SK-N-DZ (cell line): ENCODE measurements at places on chromosomes 1 and 21.

GRCh38 chr1:237503292-237503691, 387.4 kb downstream of the ZP4 start:
- no peak for DNase-seq

DNA sequence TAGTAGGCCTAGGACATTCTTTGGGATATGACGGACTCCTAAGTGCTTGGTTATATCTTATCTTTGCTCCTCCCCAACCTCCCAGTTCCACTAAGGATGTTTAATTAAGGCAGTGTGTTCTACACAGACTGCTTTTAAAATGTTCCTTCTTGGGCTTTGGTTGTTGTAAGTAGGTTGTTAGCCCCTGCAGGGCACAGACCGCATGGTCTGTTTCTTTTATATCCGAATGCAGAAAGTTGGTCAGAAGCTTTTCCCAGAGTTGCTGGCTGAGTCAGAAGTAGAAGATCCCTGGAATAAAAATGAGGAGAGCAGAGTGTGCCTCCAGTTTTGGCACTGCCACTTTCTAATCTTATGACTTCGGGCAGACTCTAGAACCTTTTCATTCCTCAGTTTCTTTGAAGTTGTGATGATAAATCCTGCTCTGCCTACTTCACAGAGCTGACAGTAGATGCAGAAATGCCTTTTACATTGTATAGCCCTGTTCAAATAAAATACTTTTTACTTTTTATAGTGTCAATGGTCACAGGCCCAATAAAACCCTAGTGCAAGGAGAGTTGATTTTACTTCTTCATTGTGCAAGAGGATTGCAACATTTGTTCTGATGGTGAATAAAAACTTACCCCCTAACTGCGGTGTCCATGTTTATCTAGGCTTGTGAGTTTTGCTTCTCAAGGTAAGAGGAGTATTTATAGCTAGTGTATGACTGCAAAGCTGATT, 18.4 kb downstream of the FMN2 start:
- DNase-seq: no peak

GRCh38 chr1:74748960-74749359, 16.0 kb downstream of the TYW3 start:
- no peak for DNase-seq

DNA sequence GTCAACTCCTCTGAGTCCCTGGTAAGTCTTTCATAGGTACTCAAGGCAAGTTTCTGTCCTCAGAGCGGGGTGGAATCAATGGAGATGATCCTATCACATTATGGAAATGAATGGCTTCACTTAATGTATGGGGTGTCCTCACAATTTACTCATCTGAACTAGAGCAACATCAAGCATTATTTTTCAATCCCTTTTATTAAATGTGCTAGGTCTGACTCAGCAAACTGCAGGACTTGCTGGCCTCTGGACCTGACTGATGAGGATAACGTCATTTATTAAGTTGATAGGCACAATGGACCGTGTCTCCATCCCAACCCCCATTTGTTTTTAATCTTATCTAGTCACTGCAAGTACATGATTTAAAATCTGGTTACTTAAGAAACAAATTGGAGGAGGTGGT, 259.2 kb downstream of the NUF2 start:
- DNase-seq: no peak

GRCh38 chr1:188228623-188229022, 1399.9 kb downstream of the PLA2G4A start:
- DNase-seq: no peak

- peak; percentile 40 for DNase-seq
Measured at GRCh38 chr1:98048751-98049325, 128.0 kb upstream of the DPYD start.

DNA sequence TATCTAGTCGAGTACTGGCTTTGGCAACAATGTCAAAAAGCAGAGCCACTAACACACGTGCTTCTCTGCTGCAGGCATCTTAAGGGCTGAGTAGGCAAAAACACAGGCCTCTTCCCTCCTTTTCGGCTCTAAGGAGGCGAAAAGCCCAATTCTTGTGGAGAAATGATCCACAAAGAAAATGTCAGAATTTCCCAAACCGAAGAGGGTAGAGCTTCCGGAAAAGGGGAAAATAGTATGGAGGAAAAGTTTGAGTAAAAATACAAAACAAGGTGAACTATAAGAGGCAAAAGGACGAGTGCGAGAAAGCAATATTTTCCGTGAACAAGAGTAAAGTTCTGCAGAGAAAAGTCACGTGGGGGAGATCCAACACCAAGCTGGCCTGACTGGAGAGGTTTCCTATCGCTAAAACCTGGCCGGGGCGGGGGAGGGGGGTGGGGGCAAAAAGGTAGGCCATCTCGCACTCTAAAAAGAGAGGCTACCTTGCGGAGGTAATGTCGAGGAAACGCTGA, 551 bp downstream of the ZRANB2 start:
- DNase-seq: peak; percentile 6
